ENCODE measurements at places on chromosomes 7 and 10.
A peak's percentile ranks its signal among the peaks of the same experiment; 100 is the strongest.

DNA sequence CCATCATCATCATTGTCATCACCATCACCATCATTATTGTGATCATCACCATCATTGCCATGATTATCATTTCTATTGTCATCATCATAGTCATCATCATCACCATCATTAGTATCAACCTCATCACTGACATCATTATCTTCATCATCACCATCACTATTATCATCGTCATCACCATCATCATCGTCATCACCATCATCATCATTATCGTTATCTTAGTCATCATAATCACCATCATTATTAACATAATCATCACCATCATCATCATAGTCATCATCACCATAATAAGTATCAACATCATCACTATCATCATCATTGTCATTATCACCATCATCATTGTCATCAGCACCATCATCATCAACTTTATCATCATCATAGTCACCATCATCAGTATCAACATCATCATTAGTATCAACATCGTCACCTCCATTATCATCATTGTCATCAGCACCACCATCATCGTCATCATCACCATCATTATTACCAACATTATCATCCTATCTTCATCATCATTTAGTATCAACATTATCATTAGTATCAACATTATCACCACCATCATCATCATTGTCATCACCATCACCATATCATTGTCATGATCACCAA is 241.3 kb downstream of the ADARB2 start:
- no peak for DNase-seq

DNA sequence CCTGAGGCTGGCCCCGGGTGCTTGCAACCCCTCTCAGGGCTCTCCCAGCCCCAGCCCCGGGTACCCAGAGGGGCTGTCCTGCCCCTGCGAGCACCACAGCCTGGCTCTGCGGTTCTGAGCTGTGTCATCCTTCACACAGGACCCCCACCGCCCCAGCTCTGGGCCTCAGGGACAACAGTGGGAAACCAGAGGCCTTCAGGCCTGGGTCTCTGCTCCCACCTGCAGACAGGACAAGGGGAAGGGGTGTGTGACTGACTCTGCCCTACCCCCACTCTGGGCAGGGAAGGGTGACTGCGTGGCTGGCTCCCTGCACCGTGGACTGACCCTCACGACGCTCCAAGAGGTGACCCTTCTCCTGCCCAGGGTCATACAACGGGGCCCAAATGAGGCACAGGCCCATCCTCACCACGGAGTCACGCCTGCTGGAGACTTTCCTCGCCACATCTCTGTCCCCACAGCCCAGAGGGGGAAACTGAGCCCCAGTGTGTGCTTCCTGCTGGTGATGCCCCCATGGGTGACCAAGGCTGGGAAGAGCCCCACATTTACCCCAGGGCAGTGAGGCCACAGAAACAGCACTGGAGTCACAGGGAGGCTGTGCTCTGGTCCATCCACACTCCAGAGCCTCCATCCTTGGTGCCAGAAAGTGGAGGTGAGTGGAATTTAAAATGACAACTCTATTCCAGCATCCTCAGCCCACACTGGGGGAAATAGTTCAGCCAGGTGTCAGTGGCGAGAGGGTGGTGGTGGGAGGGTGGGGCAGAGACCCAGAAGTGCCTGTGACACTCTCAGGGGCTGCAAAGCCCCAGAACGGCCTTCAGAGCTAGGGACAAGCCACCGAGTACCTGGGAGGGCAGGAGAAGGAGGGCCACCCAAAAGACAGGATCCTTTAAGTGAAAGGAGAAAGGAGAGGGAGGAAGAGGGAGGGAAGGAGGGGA is 13.6 kb downstream of the CAMK2B start:
- no peak for DNase-seq

DNA sequence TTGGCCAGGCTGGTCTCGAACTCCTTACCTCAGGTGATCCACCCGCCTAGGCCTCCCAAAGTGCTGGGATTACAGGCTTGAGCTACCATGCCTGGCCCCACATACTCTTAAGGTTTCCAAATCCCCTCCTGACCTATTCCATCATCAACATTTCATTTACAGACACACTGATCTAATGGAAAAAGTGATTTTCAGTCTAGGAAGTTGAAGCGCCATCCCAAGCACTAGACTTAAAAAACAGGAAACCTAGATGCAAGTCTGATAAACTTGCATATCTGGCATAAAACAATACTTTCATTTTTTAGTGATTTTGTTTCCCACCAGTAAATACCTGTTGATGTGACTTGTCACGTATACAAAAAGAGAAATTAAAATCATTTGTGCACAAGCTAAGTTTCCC is 44.0 kb downstream of the DNMBP start:
- no peak for DNase-seq

DNA sequence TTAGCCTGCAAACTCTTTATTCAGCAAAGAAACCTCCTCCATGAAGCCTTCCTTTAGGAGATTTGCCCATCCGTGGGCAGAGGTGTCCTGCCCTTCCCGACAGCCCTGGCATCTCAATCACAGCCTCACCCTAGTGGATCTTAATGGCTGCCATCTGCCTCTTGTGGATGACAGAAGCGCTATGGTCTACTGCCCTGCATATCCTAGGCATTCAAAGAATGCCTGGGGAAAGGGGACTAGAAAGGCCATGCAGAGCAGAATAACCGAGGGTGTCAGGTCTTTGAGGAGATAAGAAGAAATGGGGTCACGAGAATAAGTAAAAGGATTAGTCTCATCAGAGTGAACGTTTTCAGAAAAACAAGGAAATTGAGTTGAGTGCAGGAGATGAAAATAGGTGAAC is 57.7 kb upstream of the SPOCK2 start:
- DNase-seq = peak; percentile 75

DNA sequence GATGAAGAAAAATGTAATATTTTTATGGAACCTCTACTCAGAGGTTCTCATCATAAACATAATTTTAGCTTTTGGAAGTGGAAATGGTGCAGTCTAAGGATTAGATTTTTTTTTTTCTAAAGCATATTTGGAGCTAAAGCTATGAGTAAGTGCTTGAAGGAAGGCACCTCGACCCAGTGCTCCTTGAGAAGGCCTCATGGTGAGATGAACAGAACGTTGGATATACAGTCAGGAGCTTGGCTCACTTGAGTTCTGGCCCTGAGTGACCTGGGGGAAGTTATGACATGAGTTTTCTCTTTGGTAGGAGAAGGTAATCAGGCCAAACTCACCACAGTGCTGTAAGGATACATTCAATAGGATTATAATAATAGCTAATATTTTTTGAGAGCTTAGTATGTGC is 163.3 kb downstream of the JCAD start:
- DNase-seq = no peak

DNA sequence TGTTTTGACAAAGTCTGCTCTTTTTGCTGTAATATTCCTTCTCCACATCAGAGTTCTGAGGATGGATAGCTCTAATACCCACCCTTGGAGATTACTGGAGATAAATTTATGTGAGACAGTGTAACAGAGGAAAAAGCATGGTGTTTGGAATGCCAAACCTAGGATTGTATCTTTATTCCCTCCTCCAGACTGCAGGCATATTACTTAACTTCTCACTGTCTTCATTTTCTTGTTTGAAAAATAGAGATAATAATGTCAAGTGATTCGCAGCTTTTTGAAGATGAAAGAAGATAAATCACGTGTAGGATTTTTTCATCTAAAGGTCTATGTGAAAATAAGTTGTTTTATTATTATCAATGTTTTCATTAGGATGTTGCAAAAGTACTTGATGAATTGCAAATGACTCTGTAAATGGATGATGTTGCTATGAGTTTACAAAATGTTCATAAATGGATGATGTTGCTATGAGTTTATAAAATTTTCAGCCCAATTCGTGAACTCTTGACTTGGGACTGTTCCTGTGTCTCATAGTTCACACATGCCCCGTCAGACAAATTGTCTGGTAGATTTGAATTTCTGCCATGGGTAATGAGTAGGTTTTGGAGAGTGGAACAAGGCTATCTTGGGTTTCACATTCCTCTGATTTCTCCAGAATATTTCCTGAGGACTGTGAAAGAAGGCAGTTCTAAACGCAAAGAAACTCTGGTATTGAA is 113.1 kb upstream of the IGFBP3 start:
- no peak for DNase-seq

DNA sequence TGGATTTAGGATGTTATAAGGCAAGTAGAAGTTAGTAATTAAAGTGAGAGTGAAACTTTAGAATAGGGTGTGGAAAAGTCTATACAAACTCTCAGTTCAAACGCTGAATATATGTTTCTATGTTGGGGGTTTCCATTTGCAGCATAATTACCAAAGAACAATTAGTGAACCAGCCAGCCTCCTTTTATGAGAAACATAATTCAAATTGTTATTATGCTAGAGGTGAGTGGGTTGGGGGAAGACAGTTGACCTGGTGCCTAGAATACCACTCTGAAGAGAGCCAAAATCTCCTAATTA is 435.8 kb downstream of the MDFIC start:
- no peak for DNase-seq

DNA sequence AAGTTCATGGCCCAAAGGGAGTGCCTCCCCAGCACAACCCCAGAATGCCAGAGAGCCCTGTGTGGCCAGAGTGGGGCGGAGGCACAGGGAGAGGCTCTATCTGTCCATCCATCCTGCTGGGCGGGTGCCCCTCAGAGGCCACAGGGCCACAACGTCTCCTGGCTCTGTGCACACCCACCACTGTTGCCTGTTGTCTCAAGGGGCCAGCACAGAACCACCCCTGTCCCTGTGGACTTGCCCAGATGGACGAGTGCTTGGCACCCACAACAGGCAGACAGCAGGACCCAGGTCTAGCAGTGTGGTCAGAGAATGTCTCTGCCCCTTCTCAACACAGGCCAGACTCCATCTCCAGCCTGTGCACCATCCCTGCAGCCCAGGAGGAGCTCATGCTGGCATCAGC is 92.8 kb downstream of the PAXIP1 start:
- no peak for DNase-seq

DNA sequence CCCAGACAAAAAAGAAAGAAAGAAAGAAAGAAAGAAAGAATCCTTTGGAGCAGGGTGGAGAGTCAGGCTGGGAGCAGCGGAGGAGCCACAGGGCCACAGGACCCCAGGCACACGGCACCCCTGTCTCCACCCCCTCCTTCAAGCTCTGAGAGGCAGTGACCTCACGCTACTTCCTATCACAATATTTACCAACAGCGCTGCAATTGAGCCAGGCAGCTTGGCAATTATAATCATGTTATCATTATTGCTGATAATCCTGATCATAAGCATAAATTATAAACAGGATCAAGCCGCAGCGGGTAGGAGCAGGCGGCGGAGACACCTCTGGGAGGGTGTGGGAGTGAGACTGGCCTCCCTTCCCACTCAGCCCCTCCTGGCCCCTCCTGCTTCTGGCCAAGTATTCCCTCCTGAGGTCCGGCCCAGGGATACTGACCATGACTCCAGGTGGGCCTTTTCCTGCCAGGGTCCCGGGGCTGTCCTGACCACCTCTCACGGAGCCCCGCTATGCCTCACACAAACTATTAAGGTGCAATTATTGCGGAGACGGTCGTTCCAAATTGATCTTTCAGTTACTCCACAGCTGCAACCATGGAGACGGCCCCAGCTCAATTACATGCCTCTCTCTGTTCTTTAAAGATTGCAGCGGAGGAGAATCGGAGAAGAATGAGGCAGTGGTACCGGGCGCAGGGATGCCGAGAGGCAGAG is 10.0 kb upstream of the GTF2IRD1 start:
- peak; percentile 21 for DNase-seq

DNA sequence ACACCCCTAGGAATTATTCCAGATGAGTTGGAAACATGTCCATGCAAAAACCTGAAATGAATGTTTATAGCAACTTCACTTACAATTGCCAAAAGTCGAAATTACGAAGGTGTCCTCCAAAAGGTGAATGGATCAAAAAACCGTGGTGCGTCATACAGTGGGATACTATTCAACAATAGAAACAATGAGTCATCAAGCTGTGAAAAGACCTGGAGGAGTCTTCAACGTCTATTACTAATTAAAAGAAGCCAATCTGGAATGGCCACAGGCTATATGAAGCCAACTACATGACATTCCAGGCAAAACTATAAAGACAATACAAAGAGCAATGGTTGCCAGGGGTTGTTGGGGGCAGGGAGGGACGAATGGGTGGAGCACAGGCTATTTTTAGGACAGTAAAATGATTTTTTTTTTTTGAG is 12.6 kb upstream of the PPP2R2D start:
- no peak for DNase-seq

GRCh38 chr7:155228459-155228845 is 69.2 kb upstream of the INSIG1 start:
- DNase-seq = no peak

DNA sequence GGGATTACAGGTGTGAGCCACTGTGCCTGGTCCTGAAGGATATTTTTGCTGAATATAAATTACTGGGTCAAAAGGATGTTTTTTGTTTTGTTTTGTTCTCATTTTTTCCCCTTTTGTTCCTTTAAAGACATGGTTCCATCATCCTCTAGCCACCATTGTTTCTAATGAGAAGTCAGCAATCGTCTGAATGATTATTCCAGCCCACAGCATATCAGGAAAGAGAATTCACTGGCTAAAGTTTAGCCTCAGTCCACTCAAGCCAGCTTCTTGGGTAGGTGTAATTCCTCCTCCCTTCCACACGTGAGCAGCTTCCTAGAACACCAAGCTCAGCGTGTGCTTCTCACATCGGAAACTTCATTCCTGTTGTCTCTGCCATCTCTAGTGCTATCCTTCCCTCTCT is 112.8 kb upstream of the INSIG1 start:
- no peak for DNase-seq
